GM12878 (cell line): ENCODE measurements at places on chromosomes 7 and 10.

GRCh38 chr7:157012113-157012547 lies 1.7 kb upstream of the MNX1 start:
- no peak for DNase-seq

DNA sequence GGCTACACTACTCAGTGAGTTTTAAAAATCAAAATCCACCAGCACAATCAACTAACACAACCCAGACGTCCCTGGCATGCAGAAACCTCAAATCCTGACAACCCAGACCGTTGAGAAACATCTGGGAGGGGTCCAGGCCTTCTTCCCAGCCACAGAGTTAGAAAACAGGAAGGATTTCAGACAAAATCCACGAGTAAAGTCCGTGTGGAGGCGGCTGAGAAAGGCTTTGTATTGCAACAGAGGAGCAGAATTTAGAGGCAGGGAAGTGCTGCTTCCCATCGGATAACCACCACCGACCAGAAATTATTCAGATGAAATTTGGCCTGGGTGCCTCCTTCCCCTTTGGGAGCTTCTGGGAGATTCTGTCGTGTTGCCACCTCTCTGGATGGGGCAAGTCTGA lies 61.5 kb downstream of the TNS3 start:
- no peak for DNase-seq

DNA sequence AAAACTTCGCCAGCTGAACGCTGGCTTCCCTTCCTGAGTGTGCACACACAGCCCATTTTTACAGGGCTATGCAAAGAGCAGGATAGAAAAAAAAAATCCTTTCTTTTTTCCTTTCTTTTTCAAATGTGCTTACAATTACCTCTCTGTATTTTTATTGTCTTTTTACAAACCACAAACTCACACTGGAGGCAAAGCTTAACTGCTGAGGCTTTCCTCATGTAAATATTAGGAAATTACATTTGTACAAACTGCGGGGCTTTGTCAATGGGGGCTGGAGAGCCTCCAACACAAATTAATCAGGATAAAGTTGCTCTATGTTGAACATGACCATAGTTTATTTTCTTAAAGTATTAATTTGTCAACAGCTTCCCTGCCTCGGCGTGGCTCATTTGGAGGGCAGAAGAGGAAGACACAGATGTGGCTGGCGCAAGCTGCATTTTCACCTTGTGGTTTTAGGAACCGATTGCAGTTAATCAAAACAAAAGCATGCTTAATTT lies 411.7 kb upstream of the MKI67 start:
- DNase-seq: no peak

- no peak for DNase-seq
These were observed 1.3 kb upstream of the FZD8 start for GRCh38 chr10:35643151-35644049.

GRCh38 chr7:132656846-132657776 lies 80.8 kb upstream of the PLXNA4 start:
- DNase-seq: no peak

GRCh38 chr7:65463184-65463583 lies 89.5 kb downstream of the ZNF92 start:
- DNase-seq: no peak

DNA sequence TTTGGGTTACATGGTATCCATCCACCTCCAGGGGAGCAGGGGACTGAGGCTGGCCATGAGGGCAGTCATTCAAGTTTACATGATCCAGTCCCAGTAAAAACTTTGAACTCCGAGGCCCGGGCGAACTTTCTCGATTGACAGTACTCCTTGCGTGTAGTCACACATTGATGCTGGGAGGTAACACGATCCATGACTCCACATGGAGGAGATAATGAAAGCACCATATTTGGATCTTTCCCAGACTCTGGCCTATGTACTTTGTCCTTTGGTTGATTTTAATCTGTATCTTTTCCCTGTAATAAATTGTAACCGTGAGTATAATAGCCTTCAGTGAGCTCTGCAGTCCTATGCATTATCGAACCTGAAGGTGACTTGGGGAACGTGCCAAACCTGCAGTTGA lies 401.6 kb downstream of the KCNMA1 start:
- no peak for DNase-seq
